ENCODE measurements at places on chromosomes 6 and 20.

DNA sequence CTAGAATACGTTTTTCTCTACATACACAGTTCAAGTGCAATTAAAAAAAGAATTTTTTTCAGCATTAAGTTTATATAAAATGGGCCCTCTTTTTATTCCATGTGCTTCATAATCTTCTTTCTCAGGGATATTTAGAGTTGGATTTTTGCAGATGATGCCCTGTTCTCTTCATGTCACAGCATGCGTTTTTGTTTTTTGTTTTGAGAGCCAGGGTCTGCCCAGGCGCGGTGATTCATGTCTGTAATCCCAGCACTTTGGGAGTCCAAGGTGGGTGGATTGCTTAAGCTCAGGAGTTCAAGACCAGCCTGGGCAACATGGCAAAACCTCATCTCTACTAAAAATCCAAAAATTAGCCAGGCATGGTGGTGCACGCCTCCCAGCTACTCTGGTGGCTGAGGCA is 82.9 kb upstream of the PRND start:
- DNase-seq: no peak

- no peak for DNase-seq
Measured at GRCh38 chr6:170233286-170234205, 57.3 kb downstream of the DLL1 start.

- no peak for DNase-seq
Measured at GRCh38 chr6:53724501-53724900, 58.9 kb upstream of the KLHL31 start.

DNA sequence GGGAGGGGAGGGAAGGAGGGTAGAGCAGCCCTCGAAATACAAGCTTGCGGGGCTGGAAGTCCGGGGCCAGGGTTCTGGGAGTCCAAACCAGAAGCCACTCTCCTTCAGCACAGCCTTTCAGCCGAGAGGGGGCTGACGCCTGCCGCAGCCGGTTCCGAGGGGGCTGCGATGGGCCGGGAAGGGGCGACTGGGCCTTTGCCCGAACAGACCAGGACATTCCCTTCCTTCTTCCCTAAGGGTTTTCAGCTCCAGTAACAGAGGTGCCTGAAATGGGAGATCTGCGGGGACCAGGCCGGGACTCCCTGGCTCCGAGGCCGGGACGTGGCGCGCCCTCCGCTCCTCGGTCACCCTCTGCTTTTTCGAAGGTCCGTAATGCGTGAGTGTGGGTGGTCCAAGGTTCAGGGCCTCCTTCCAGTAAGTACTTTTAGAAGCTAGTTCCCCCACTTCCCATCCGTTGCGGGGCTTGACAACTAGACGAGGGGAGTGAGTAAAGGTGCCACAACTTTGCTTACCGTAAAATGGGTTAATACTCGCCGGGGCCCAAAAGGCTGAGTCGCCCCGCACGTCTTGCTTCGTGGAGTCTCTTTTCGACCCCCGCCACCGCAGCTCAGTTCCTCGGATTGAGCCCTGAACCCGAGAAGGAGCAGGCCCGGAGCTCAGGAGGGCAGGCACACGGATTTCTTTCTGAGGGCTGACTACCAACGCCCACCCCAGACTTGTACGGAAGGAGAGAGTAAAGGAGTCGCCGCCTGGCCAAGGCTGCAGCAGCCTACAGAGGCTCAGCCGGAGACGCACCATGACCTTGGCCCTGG is 2.9 kb upstream of the OLIG3 start:
- DNase-seq: no peak

DNA sequence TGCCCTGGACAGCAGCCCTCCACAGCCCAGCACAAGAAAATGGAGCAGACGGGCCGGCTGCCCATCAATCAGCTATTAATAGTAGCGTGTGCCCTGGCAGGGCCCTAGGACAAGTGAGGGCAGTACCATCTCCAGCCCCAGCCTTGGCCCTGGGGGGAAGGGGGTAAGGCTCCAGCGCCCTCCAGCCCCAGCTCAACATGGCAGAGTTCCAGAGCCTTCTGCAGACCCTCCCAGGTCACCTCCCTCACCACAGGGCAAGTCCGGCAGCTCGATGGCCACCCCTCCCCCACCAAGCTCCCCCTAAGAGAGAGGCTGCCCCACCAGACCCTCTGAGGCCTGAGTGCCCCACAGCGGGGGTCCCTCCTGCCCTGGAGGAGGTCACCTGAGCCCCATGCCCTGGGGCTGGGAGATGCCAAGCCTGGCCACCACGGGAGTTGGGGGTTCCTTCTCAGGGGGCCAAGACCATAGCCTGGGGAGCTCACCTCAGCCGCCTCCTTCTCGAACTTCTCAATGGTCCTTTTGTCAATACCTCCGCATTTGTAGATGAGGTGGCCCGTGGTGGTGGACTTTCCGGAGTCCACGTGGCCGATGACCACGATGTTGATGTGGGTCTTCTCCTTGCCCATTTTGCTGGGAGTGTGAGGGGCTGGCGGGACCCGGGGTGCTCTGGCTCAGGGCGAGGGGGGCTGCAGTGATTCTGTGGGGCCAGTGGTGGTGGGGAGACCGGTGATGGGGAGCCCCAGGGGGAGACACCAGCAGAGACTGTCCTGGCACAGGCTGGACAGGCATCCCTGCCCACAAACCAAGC is 1.5 kb downstream of the EEF1A2 start:
- no peak for DNase-seq

DNA sequence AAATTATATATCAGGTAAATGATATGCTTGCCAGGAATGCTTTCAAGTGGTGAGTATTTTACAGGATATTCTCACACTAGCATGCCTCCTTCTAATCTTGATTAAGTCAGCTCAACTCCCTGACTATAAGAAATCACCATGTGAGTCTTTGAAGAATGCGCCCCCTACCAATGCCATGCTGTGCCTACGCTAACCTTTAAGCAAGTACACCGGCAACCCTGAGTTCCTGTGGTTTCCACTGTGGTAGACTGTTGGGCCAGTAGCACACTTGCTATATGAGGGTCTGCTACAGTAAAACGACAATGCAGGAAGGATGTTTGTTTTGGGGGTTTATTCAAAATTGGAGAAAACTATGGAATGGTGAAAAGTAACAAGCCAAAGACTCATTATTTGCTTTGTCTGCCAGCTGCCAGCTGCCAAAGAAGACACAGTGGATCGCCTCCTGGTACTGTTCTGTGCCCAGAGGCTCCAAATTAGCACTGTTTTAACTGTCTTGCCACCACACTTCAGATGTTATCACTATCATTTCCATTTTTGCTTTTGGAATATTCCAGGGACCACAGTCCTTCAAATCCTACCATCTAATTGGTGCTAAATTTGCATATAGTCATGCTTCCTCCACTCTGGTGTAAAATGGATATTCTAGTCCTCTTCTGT is 333.5 kb downstream of the RNGTT start:
- no peak for DNase-seq

GRCh38 chr6:169167581-169168301 is 85.9 kb downstream of the THBS2 start:
- DNase-seq: no peak

DNA sequence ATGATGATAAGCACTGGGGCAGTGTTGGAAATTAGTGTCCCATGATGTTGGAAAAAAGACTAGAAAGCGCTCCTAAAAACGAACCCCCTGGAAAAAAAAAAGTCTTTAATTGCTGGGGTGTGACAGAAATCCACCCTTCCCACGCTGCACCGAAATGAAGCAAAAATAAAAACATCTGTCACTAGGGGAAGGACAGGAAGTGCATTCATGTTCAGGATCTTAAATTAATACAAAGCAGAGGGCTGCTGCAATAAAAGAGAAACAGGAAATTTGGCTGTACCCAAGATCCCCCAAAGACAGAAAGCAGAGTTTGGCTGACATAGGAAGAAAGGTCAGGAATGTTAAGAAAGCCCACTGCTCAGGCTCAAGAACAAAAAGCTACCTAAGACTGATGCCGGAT is 333.9 kb downstream of the TBC1D32 start:
- no peak for DNase-seq

DNA sequence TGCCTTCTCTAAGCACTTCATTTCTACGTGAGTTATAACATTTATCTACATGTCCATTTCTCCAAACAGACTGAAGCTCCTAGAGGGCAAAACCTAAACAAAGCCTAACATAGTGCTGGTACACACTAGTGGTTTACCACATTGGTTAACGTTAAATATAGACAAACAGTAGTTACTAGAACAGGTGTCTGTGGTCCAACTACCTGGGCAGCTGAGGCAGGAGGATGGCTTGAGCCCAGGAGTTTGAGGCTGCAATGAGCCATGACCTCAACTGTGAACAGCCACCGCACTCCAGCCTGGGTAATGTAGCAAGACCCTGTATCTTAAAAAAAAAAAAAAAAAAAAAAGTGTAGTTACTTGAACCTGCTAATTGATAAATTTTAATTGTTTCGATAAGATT is 26.5 kb downstream of the PTPRK start:
- DNase-seq: no peak

- DNase-seq: no peak
Measured at GRCh38 chr6:13405961-13406477, 77.7 kb upstream of the TBC1D7 start.

- no peak for DNase-seq
Measured at GRCh38 chr6:34243901-34244884, 4.6 kb downstream of the SMIM29 start.

DNA sequence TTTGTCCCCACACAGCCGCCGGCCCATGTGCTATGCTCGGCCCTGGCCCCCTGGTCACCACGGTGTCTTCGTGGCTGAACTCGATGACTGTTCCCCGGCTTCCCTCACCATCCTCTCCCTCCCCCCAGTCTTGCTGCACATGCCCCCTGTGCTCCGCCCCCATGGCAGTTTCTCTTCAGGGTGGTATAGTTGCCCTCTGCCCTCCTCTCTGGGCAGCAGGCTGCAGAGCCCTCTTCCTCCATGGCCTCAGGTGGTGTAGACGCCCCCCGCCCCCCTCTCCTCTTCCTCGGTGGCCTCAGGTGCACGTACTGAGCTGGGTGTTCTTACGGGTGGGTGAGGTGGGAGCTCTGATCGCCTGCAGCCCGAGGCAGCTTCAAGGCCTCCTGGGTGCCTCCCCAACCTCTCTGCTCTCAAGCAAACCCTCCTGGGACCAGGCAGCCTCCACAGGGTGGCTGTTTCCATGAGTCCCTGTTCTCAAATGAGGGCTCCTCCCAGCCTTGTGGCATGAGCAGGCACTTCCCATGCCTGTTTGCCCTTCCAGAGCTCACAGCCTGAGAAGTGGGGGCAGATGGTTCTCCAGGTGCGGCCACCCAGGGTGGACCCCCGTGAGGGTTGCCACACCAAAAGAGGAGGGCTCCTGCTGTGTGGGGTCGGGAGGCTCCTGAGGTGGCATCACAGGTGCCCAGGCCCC is 24.8 kb downstream of the COL20A1 start:
- DNase-seq: no peak

DNA sequence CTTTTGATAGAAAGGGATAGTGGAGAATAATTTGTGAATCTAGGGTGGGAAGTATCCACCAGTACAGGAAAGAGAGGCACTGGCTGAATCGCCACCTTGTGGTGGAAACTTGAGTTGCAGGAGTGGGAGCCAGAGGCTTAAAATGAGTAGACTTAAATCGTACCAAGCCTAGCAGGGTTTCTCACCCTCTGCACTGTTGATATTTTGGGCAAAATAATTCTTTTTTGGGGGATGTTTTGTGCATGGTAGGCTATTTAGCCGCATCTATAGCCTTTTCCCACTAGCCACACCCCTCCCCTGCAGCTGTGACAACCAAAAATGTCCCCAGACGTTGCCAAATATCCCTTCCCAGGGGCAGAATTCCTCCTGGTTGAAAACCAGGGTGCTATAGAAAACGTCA is 119.1 kb downstream of the DHX35 start:
- DNase-seq: peak; percentile 36

DNA sequence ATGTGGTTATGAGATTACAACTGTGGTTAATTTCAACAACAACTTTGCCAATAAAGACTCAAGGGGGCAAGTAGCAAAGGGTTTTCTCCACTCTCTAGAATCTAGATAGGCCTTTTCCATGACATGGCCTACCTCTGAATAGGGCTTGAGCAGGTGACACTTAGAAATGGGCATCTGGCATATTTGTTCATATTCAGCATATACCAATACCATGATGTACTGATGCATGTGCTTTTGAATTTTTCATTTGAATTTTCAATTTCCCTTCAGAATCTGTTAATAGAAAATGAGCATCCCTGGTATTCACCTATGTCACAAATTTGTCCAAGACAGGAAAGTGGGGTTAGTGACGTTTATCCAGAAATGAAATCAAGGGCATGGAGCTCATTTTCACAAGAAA is 757.5 kb upstream of the NRSN1 start:
- no peak for DNase-seq

GRCh38 chr6:3368685-3369084 is 88.2 kb downstream of the SLC22A23 start:
- DNase-seq: no peak

GRCh38 chr20:51326201-51326819 is 216.2 kb downstream of the NFATC2 start:
- no peak for DNase-seq

GRCh38 chr6:54232703-54233102 is 75.5 kb upstream of the TINAG start:
- no peak for DNase-seq

GRCh38 chr6:36829919-36830544 is 9.2 kb downstream of the CPNE5 start:
- DNase-seq: no peak

DNA sequence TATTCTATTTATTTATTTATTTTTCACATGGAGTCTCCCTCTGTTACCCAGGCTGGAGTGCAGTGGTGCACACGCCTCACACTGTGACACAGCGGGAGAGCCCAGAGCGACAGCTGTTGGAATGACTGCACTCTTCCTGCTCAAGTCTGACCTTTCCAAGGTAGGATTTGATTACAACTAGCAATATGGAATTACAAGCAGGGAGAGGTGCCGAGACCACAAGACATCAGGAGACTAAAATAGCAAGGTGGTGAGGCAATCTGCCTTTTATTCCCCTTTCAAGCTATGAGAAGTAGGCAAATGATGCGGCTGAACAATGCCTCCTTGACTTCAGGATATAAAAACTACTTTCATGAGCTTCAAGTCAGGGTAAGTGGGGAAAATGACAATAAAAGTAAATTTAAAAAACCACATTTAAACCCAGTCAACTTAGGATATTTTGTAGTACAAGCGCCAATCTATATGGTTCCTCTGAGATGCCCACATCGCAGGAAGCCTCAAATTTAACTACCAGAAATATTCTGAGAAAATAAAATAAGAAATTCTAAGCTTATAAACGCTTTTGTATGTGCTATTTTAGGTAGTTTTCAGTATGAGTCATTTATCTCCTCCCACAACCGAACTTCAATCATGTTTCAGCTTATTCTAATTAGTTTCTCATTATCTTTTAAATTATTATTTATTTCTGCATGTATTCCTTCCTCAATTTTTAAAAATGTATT is 146.9 kb upstream of the SGK1 start:
- DNase-seq: no peak

DNA sequence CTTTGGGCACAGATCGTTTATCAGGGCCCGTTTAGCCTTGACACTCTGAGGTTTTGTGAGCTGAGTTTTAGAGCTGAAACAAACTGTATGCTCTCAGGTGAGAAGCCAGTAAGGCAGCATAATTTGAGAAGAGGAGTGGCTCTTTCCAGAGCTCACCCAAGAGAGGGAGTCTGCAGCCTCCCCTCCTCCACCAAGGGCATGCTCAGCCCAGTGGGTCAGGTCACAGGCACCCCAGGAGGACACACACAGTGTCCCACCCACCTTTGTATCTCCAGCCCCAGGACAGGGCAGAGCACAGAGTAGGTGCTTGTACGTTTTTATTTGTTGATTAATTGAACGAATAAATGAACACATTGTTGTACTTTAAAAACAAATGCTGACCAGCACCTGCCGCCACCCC is 3.4 kb downstream of the TSPO2 start:
- DNase-seq: no peak

All from NCI-H1417 treated with DMSO at 0.1 percent for 48 hours (cell line).